Hippocampal formation (tissue), 2 donors: ENCODE measurements at places on chromosomes 6 and 20.

GRCh38 chr6:168193816-168194721, 115.1 kb upstream of the FRMD1 start:
- DNase-seq = no peak

GRCh38 chr20:16025084-16025483, 548.2 kb downstream of the KIF16B start:
- no peak for DNase-seq

- DNase-seq = no peak
Observed at GRCh38 chr20:32563311-32564272, 21.5 kb downstream of the NOL4L start.

DNA sequence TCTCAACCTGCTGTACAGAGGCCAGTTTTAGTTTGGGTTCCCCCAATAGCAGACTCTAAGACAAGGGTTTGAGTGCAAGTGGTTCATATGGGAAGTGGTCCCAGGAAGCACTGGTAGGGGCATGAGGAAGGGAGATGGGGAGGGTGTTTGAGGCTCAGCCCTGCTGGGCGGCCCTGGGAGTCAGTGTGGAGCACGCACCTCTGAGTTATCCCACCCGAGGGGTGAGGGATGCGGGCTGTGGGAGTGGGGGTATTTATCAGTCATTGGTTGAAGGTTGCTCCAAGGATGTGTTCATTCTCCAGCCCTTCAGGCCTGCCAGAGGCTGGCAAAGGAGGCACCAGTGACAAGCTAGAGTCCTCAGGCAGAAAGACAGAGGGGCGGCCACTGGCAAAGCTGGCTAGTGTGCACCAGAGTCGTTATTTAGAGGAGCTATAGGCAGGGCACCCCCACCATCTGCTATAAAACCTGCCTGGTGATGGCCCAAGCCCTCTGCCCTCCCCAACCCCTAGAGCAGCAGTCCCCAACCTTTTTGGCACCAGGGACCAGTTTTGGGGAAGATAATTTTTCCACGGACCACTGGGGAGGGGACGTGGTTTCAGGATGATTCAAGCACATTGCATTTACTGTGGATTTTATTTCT, 16.5 kb downstream of the PXMP4 start:
- no peak for DNase-seq

DNA sequence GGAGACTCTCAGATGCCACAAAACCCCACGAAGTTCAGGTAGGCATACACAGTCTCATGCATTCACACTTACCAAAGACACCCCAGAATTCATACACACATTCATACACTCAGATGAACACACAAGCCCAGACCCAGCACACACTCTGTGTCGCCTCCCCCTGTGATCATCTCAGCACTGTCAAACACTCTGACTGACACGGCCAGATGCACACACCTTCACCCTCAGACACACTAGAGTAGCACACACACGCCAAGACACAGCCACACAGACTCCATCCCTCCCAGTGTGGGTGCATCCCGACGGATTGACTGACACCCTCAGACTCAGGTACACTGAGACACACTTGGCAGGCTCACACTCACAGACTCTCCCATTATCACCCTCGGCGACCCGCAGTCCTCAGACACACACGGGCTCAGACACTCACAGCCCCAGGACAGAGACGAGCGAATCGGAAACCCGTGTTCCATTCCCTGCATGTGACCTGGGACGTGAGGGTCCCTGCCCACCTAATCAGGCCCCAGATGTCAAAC, 872 bp upstream of the RIMS4 start:
- DNase-seq = no peak

- no peak for DNase-seq
Observed at GRCh38 chr6:110320307-110320706, 37.8 kb downstream of the METTL24 start.

DNA sequence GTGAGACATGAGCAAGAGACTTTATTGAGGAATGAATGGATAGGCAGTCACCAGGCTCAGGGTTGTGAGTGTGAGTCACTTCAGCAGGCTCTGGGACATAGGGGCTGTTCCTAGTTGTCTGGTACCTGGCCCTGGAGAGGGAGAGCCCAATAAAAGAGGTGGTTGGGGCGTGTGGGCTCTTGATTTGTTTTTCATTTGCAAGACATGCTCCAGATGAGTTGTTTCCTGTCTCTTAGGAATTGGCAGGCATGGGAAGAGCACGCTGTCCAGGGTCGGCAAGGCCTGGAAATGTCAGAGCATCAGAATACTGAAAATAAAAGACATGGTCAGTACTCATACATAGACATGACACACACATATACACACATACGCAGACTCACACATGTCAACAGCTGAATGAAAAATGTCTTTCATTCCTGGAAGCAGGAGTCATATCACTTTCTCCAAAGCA, 166.3 kb upstream of the SULF2 start:
- no peak for DNase-seq

GRCh38 chr6:160030103-160030502, 61.2 kb downstream of the IGF2R start:
- peak; percentile 12 for DNase-seq

DNA sequence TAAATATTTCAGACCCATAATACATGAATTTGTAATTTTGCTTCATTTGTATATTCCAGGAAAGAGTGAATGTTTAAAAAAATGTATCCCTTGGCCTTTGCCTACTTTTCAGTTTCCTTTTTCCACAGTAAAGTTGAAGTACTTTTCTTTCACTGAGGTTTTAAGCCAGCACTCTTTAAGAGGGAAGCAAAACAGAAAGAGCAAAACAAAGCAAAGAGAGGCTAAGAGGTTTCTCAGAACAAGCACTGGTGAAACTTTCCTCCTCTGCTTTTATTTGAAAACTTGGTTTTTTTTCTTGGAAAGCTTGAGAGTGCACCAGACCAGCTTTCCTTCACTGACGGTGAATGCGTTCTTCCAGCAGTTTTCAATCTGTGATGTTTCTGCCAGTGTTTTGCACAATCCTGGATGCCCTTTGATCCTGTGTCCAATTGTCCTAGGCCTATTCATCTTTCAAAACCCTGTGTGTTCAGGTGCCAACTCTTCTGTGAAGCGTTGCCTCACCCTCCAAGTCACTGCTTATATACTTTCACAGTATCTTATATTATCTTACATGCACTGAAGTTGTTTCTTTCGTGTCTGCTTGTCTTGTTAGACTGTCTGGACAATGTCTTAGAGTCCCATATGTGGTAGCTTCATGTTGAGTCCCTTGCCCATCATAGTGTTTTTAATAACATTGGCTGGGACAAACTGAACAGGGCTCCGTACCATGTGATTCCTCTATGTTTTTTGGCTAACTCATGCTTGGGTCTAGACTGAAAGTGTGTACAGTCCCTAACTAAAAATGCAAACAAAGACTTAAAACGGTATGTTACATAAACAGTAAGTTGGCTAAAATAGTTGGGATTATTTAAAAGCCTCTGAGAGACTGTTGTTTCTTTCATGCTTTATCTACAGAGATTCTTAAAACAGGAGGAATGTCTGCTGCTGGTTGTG, 1.9 kb downstream of the RNF217 start:
- peak; percentile 20 for DNase-seq

GRCh38 chr6:31829633-31830283, 2.2 kb downstream of the HSPA1B start:
- no peak for DNase-seq

GRCh38 chr6:21171801-21172200, 421.8 kb upstream of the SOX4 start:
- no peak for DNase-seq

- DNase-seq = no peak
Observed at GRCh38 chr6:98382246-98382645, 452.1 kb upstream of the POU3F2 start.

DNA sequence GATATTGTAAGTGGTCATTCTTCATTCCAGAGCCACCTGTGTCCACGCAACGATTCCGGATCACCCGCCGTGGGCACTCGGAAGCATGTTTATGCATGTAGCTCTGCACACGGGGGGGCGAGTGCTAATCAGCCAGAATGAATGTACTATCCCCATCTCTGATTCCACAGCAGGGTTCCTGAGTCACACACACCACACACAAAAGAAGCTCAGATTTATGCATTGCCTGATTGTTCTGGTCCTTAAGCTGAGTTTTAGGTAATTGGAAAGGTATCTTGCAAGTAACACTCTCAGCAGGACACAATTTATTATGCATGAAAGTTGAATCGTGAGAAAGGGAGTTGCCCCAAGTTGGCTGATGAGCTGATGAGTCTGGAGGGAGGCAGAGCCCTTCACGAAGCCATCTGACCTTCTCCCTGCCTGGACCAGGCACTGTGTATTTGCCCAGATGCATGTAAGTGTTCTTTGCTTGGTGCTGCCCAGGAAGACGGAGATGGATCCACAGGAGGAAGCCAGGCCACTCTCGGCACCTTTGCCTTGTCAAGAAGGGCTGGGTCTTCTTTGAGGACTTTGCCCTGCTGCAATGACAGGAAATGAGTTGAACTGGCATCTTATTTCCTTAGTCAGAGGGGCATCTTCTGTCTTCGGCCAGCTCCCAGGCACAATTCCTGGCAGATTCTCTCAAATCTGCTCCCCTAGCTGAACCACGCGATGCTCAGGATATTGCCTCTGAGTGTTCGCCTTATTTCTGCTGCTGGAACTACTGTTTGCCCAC, 141.1 kb downstream of the SYNDIG1 start:
- DNase-seq = no peak

- DNase-seq = no peak
Observed at GRCh38 chr6:166393535-166393823, 10.7 kb upstream of the MPC1 start.

DNA sequence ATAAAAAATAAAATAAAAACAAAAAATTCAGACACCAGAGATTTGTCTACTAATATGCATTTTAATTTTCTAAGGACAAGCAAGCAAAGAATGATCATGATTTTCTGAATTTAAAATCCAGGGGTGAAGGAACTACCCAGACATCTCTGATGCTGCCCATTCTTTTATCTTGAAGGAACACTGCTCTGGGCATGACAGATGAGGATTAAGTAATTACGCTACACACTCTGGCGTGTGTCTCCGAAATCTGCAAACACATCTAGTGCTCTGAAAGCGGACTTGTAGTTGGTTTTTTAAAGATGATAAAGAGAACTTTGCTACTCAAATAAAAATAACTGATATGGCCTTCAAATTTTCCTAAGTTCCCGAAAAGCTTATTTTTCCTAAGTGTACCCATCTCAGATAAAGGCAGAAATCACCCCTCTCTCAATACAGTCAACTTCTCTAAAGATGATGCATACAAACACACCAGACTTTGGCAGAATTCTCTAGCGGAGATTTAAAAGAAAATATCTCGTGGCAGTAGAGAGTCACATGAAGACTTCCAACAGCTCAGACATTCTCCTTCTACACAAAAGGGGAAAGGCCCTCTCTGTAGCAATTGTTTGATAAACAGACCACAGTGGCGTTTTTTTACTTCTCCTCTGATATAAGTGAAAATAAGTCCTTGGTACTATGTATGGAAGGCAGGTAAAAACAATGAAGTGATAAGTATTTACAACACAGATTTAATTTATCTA, 133.8 kb downstream of the BACH2 start:
- no peak for DNase-seq

- DNase-seq = no peak
Observed at GRCh38 chr20:42703744-42704143, 486.0 kb downstream of the PTPRT start.

GRCh38 chr6:112204350-112204706, 50.0 kb downstream of the LAMA4 start:
- no peak for DNase-seq

DNA sequence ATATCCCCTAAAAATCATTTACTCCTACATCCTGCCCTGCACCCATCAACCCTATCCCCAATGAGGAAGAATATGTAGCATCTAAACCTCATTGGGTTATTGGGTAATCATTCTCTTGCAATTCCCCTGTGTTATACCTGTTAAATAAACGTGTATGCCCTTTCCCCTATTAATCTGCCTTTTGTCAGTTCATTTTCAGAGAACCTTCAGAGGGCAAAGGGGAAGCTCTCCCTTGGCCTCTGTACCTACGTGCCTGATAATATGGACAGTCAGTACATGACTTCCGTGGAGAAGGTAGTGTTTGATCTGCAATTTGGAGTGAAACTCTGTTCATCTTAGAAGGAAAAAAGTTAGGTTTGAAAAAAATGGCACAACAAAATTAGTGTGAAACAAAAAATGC, 173.5 kb upstream of the RUNX2 start:
- DNase-seq = no peak
